ENCODE measurements at places on chromosomes 11 and 22.

DNA sequence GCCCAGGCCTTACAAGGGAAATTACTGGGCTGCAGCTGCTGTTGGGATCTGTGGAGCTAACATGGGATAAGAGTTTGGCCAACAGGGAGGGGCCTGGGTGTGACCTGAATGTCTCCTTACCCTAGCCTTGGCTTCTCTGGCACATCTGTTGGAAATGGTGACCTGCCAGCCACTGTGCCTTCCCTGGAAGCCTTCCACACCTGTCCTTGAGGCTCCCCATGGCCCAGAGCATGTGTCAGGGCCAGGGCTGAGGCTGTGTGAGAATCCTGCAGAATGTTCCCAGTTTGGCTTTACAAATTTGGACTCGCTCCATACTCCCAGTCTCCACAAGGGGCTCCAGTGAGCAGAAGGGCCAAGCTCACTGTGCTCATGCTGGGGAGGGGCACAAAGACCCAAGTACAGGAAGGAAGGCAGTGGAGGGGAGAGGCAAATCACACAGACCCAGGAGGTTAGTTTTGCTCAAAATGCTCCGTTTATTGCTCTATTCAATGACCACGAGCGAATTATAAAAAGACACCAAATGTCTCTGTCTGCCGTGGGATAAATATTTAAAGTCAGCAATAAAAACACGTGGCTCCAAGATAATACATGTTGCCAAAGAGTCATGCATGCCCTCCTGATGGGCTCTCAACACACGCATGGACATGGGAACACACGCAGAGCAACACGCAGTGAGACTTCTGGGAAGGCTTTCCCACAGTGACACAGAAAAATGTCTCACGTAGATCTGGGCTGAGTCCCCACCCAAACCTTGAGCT lies 1.7 kb upstream of the IGSF22 start:
- no peak for DNase-seq

DNA sequence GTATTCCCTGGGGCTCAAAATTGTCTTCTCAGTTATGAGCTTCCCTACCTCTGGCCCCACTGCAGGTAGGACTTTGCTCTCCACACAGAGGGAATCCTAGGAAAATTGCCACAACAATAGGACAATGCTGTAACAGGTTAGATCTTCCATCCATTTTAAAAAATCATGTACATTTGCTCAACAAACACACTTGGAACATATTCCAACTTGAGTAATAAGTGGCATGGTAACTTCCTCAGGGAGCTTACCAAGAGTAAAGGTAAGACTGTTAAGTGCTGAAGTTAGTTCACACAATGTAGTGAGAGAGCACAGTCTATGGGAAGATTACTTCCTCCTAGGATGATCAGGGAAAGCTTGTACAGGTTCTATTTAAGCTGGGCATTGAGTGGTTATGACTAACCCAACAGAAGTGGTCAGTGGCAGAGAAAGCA lies 78.9 kb upstream of the BIRC3 start:
- DNase-seq: no peak

DNA sequence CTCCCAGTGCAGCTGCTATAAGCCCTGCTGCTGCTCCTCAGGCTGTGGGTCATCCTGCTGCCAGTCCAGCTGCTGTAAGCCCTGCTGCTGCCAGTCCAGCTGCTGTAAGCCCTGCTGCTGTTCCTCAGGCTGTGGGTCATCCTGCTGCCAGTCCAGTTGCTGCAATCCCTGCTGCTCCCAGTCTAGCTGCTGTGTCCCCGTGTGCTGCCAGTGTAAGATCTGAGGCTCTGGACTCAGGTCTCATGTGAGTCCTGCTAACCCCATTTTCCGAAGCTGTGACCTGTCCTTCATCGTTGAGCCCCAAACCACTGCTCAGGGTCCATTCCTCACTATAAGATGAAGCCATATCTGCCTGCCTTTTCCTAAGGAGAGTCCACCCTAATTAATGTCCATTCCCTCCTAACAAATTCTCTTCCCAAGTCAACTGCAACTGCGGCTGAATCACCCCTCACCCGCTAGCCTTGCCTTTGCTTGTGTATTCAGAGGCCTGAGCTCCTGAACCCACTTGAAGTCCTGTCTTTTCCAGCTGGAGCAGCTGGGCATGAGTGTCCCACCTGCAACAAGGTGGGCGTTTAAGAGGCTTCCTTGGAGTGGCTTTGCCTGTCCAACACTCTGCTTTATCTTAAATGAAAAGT lies 626 bp downstream of the KRTAP5-7 start:
- DNase-seq: no peak

DNA sequence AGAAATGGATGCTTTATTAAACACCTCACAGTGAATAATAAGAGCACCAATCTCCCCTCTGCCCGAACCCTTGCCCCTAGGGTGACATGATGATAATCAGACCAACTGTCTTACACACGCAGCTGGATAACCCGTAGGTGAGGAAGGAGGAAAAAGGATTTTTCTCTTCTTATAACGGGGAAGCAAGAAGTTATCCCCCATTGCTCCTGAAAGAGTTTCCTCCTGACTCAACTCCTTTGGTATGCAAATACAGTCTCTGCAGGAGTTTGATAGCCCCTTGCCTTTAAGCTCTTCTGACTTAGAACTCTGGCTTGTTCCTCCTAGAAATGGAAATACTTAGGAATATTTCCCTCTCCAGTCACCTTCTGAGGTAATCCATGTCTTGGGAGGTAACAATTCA lies 455.8 kb downstream of the TMEM135 start:
- no peak for DNase-seq

GRCh38 chr11:78973876-78974275 lies 399.2 kb upstream of the NARS2 start:
- no peak for DNase-seq

DNA sequence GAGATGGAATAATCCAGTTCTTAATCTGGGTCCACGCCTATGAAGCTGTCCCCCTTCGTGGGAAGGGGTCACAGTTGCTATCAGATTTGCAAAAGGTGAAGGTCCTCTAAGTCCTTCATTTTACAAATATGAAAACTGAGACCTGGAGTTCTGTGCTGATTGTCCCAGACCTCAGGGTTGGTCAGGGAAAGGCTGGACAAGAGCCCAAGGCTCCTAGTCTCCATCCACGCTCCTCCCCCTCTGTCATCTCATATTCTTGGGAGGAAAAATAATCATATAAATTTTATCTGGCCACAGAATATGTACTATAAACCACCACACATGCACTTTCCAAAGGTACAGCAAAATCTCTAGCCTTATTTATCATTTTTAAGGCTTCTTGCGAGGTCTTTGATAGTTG lies 5.5 kb downstream of the PACSIN2 start:
- no peak for DNase-seq

DNA sequence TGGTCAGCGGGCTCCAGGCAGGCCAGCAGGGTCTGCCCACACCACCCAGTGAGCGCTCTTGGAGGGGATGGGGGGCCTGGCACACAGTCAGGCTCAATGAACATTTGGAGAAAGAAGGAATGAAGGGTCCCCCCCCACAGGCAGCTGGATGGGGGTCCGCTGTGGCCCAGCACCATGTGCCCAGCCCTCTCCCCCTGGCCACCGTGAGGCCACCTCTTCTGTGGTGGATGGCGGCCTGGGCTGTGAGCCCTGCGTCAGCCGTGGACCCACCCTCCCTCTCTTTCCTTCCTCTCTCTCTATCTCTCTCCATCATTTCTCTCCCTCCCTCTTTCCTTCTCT lies 35.1 kb upstream of the MUC5AC start:
- no peak for DNase-seq

GRCh38 chr11:26527685-26528084 lies 44.4 kb downstream of the MUC15 start:
- DNase-seq: no peak

DNA sequence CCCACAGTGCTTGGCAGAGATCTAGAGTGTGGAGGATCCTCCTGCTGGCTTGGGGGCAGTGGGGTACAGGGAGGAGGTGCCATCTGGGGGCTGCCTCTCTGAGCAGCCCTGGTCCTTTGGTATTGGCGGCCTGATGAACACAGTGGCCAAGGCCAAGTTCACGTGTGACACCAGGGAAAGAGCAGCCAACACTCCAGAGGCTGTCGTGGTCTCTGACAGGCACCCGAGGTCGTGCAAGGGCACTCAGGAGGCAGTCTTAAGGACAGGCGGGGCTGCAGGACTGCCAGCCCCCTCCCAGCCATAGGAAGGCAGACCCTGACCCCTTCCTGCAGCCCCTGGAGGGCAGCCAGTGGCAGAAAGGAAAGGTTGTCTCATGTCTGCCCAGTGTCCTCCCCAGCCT lies 30.7 kb downstream of the PHF21B start:
- no peak for DNase-seq

GRCh38 chr11:78575478-78575877 lies 814 bp upstream of the NARS2 start:
- no peak for DNase-seq

GRCh38 chr11:128845334-128845780 lies 21.7 kb downstream of the KCNJ1 start:
- DNase-seq: no peak

- DNase-seq: no peak
These were observed 18.5 kb downstream of the RBFOX2 start for GRCh38 chr22:36010090-36010489.

DNA sequence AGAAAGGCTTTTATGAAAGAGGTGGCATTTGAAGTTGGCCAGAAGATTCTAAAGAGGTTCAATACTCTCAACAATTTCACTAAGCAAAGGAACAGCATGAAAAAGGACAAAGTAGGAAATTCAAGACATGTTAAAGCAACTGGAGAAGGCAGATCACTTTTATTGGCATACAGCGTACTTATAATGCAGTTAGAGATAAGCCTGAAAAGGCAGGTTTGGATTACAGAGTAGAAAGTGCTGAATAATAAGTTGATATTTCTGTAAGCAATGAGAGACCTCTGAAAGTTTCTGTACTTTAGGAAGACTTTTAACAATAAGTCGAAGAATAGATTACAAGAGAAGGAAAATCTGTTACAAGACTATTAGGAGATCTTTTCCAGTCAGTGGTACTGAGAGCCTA lies 25.1 kb downstream of the MTMR2 start:
- no peak for DNase-seq

DNA sequence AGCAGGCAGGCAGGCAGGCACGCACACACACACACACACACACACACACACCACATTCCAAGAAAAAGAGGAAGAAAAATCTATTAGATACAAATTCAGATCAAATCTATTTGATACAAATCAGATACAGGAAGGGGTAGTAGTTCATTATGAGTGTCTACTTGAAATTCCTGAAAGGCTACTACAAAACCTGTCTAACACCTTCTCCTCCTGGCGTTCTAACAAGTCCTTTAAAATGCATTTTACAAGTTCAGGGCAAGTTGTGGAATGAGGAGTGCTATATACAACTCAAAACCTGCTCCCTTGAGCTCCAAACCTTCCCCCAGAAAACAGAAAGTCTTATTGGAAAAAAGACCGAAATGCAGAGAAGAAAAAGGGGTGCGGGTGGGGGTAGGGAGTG lies 476 bp downstream of the ARHGAP32 start:
- no peak for DNase-seq
